ENCODE measurements at places on chromosomes 1 and 21.

DNA sequence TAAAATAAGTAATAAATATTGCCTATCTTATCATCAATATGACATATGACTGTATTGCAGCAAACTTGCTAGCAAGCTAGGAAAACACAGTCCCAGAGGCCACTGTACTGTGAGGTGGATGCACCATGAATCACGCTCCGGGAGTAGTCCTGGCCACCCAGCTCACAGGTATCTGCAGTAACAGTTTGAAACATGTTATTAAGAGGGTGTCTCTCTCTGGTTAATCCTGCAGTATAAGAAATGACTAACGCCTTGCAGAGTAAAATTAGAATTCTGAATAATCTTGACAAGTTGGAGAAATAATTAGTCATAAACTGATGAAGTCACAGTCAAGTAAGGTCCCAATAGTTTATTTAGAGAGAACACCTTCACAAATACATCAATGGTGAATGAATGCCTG is 34.0 kb upstream of the DPT start:
- DNase-seq = no peak

DNA sequence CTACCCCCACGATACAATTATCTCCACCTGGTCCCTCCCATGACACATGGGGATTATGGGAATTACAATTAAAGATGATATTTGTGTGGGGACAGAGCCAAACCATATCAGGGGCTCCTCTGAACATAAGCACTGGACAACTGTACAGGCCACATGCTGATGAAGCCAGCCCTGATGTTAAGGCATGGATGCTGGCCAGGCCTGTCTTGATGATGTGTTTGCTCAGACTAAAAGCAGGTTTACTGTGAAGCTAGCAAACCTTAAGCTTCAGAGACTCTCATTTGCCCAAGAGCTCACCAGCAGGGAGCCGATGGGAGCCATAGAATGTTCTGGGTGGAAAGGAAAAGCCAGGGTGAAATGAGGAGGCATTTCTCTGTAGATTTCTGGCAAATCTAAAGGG is 135.3 kb upstream of the KCNK1 start:
- no peak for DNase-seq

DNA sequence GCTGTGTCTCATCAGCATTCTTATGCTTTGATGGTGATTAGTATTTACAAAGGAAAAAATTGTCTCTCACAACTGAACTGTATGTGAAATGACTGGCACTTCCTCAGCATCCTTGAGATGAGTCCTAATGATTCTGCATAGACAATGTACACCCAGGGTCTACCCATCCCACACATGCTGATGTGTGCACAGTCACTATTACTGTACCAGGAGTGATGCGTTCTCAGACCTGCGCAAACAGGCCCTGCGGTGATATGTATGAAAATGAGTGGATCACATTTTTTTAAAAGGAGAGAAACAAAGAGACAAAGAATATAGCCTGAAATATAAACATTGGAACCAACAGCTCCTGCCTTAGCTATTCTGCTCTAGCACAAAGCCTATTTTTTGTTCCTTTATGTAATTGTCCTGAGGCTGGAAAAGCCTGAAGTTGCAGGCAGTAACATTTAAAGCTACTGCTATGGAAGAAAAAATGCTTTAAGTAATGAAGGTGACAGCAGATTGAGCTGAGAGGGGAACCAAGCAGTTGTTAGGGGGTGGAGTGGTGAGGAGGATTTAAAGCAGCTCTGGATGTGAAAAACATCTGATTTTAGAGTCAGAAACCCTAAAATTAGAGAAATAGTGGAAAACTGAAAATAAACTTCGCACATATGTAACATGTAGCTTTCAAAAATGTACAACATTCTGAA is 5.5 kb downstream of the RCAN1 start:
- no peak for DNase-seq

GRCh38 chr1:99776120-99776519 is 9.7 kb upstream of the FRRS1 start:
- DNase-seq = no peak

- no peak for DNase-seq
Observed at GRCh38 chr1:38512789-38513188, 346.8 kb downstream of the RRAGC start.

- DNase-seq = no peak
Observed at GRCh38 chr1:10639775-10640578, 156.5 kb downstream of the CASZ1 start.

- DNase-seq = no peak
Observed at GRCh38 chr1:1198423-1199140, 7.8 kb downstream of the TNFRSF18 start.

GRCh38 chr1:184386312-184387068 is at the start of gene C1orf21:
TSS of gene C1orf21 (plus strand) at chr1:184387029. CDS start at chr1:184477510, 90,481 bp downstream.
- DNase-seq = peak; percentile 86

GRCh38 chr1:159014851-159015250 is 5.1 kb downstream of the IFI16 start:
- DNase-seq = no peak

DNA sequence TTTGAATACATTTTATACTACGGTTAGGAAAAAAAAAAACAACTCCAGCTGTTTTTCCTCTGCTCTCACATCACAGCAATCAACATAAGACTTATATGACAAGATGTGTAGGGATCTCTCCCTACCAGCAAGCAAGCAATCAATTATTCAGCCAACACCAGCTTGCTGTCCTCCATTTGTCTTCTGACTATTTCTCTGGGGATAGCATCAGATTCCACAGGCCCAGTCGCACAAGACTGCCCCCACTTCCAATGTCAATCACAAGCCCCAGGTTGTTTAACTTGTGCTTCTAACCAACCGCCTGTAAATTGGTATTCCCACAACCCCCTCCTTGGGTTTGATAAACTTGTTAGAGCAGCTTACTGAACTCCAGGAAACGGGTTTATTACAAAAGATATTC is 873.1 kb upstream of the TMPRSS15 start:
- DNase-seq = no peak

GRCh38 chr21:25556091-25556490 is 51.2 kb downstream of the MRPL39 start:
- DNase-seq = no peak

DNA sequence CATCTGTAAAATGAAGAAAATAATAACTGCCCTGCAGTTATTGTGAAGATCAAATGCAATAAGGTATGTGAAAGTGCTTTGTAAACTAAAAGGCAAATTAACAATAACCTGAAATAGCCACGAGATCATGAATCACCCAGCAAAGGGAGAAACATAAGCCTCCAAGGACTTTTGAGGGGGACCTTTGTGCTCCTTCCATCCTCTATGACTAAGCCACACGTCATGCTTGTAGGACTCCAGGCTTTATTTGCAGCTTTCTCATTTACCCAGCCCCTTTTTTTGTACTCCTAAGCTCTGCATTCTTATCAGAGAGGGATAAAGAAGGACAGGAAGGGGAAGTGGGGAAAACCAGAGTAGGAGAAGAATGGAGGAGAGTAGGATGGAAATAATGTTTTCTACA is 115.1 kb downstream of the PROX1 start:
- no peak for DNase-seq

DNA sequence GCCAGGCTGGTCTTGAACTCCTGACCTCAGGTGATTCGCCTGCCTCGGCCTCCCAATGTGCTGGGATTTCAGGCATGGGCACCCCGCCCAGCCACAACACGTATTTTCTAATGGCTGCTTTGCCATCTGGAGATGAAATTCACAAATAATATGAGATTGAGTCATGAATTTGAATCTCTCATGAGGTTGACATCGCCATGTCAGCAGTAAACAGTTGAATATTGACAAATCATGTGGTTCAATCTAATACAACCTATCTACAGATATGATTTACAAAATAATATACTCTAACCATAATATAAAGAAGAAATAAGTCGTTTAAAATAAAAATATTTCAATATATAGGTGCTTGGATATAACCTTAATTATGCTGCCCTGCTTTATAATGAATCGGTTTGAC is 42.1 kb downstream of the MYOM3 start:
- DNase-seq = no peak

- DNase-seq = no peak
Observed at GRCh38 chr1:90826834-90827233, 109.7 kb upstream of the BARHL2 start.

DNA sequence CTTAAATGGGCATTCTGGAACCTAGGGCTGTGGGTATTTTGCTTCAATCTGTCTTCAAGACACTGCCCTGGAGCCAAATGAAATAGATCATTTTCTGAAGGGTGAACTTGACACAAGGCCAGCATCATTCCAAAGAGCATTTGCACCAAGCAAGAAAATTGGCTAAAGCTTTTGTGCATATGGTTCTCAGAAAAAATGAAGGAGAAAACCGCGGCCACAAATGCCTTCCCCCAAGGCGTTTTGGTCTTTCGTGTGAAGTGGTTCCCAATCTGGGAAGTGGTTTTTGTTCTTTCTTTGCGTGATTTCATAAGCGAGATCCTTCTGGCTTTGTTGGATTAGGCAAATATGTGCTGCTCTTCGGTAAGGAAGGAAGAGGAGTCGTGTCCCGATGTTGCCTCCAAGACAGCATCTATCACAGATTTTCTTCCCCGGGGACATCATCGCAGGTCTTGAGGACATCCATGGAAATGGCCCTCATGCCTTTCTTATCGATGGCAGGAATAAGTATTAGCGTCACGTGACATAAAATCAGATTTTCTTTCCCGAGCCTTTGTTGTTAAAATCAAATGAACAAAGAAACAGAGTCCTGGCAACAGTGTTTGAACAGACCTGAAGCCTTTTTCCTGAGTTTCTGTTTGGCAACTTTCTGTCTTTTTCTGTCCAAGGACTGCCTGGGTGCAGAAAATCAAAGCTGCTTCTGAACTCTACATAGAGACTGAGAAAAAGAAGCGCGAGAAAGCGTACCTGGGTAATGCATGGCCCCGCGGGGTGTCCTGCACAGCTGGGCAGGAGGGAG is 31.0 kb downstream of the ATP5PO start:
- no peak for DNase-seq

GRCh38 chr1:21639594-21640041 is 29.5 kb downstream of the RAP1GAP start:
- DNase-seq = no peak

DNA sequence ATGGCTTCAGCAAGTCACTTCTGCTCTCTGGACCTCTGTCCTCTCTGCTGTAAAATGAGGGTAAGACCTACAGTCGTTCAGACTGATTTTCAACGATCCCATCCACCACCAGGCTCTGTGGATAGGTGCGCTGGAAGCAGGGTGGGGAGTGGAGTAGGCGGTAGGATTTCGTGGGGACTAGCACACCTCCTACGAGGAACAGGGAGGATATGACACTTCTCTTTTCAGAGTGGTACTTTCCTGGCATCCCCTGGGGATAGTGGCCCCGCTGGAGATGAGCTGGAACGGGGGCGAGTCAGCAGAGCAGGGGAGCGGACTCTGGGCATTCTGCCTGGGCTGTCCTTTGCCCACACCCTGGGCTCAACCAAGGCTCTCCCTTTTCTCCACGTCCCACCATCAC is 17.7 kb downstream of the ETNK2 start:
- DNase-seq = no peak

DNA sequence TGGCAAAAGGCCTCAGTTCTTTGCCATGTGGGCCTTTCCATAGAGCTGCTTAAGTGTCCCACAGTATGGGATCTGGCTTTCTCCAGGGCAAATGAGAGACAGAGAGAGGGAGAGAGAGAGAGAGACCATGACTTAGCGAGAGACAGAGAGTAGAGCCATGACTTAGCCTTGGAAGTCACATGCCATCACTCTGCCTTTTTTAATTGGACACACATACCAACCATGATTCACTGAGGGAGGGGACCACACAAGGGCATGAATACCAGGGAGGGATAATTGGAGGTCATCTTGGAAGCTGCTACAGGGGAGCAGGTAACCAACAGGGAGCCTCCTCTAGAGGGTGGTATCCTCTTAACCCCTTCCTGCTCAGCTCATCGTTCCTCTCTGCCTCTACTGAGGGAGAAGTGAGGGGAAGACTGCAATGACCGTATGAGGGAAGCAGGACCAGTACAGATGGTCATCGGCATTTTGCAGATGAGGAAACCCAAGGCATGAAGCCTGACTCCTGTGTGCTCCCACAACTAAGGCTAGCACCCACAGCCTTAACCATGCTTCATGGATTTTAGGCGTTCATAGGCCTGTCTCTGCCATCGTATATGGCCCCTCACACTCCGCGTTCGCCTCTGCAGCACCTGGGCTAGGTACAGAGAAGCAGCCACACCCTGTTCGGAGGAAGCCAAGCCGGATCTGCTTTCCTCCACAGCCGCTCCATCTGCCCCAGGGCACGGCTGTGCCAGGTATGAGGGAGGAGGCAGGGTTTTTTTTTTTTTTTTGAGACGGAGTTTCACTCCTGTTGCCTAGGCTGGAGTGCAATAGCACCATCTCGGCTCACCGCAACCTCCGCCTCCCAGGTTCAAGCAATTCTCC is 38.6 kb downstream of the MEF2D start:
- no peak for DNase-seq

GRCh38 chr1:191714845-191715244 is 443.4 kb upstream of the RGS18 start:
- no peak for DNase-seq

GRCh38 chr21:31594279-31594678 is 65.2 kb upstream of the SOD1 start:
- DNase-seq = no peak

DNA sequence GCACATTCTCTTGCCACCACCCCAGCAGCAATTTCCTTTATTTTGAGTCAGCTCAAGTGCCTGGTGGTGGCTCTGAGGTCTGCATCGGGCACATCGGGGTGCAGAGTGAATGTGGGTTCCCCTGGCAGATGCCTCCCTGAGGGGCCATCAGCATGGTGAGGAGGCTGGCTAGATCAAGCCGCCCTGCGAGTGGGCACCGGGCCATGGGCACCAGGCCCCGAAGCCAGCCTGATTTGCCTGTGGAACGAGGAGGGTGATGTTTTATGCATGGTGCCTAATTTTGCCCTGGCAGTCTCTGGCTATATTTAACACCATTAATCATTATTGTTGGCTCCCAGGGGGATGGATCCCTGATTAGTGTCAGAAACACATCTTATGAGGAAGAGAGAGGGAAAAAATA is 36.3 kb downstream of the ACTL8 start:
- no peak for DNase-seq

DNA sequence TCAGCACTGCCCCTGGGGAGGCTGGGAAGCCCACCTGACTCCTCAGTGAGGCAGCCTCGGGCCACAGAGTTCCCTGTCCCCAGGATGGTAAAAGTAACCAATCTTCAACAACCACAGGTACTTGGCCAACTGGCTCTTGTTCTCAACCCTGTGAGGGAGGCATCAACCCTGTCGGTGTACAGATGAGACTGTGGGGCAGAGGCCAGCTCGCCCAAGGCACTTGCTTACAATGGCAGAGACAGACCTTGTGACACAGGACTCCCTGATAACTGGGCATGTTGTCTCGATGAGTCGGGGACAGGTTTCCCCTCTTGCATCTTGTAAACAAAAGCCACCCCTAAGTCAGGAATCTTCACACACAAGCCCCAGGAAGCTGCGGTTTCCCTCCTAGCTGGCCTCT is 8.0 kb downstream of the SLC30A2 start:
- DNase-seq = no peak

GRCh38 chr21:46068516-46069079 is 29.3 kb upstream of the COL6A2 start:
- DNase-seq = no peak

Data from hepatic stellate cell (primary cell).